ENCODE measurements at places on chromosomes 6 and 20.

GRCh38 chr6:113529196-113529595, 327.9 kb upstream of the MARCKS start:
- no peak for DNase-seq

GRCh38 chr6:35027807-35028206, 113.3 kb downstream of the TCP11 start:
- no peak for DNase-seq

DNA sequence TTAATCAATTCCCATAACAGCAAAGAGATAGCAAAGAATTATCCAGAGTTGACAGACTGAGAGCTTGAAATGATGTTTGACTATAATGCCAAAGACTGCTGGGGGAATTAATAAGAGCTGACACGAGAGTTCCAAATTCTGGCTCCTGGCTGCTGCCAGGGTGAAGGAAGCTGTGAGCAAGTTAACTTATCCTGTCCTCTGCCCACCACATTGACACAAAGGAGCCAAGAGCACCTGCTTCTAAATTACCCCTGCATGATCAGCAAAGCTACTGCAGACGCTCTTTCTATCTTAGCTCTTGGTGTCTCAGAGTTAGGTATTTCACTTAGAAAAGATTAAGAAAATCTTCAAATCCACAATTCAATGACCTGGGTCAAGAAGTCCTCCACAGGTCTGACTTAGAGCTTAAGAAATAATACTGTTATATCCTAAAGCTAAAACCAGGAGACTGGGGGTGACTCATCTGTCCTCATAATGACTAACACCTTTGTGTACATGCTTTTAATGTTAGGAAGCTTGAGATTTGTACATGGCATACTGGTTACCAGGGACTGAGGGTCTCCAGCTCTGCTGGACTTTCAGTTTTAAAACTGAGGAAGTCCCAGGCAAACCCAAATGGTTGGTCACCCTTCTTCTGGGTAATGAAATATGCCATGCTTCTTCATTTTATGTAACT, 13.2 kb upstream of the FRK start:
- no peak for DNase-seq

GRCh38 chr6:113978084-113978675, 7.2 kb upstream of the HDAC2 start:
- no peak for DNase-seq
